ENCODE measurements at places on chromosomes 6 and 20.

DNA sequence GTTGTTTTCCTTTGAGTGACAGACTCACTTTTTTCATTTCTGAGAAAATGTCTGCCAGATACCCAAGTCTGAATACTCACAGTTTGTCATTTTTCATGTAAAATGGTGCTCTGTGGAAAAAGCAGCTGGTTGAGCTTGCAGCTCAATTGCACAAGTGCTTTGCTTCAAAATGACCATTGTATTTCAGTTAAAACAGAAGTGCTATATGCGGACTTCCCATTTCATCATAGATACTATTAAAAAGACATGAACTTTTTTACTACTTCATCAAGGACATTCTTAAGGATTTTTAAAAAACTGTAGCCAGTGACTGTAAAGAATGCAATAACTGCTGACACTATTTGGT lies 61.5 kb downstream of the KCNS1 start:
- no peak for DNase-seq

DNA sequence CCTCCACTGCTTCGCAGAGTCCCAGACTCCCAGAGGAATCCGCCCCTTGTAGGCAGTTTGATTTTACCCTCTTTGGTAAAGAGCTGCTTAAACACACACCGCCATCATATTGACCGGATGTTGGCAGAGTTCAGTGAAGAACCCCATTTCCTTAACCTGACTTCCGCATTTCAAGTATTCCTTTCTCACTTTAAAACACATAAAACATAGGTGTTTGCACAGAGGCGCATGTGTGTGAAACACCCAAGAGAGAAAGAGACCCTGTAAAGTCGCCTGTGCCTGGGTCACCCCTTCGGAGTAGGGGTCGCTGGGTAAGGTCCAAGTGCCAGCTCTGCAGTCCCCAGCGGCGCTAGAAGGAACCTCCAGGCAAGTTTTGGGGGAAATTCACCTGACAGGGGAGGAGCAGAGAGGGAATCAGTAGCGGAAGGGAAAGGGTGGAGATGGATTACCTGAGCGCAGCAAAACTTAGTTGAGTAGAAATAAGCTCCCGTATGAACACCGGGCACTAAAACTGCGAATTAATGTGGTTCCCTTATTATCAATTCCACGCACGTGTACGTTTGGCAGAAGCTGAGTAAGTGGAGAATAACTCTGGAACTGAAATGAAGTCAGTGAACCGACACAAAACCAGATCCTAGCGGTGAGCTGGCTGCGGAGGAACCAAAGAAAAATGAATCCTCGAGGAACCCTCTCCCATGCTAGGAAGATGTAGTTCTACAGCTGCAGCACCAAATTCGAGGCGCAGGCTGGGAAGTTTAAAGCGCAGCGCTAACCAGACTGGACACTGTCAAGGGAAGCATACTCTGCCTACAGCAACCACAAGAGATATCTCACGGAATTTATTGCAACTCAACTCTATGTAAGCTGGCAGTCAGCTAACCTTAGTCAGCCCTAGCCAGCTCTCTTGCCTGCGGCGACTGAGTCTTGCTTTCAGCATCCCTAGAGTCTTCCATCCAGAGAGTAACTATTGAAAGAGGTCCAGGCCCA lies 3.5 kb upstream of the HTR1B start:
- no peak for DNase-seq

- peak; percentile 31 for DNase-seq
Observed at GRCh38 chr20:47487175-47487917, 14.3 kb upstream of the NCOA3 start.

DNA sequence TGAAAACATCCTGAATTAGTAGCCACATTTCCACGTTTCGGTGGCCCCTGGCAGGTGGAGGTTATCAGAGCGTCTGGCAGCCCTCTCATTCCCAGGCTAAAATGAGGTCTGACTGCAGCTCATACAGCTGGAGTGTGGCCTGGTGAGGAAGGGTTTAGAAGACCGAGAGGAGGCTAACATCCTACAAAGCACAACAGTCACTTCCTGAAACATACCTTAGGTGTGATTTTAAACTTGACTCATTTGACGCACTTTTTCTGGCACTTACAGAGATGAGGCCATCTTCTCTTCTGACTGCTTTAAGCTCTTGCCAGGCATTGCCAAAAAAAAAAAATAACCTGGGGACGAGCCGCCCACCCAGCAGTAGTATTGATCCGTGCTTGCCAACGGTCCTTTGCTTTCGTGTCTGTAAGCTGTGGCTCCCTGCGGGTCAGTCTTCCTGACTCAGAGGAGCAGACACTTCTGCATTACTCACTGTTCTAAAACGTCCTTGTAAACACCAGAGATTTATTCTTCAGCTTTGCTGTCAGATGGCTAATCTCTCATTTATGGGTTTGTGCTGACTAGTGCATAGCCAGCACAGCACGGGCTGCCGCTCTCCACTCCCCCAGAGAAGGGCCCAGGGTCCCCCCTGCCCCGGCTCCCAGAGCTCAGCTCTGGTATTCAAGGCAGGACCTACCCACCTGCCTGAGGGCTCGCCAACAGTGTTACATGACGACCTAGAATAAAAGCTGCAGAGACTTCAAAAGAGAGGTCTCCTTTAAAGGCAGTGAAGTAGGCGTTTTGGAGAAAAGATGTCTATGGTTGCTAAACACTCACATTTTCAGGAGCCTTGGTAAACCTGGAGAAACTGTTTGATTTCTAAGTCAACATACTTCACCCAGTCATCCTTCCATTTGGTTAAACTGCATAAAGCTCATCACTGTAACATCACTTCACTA lies 78.5 kb upstream of the FRMD1 start:
- no peak for DNase-seq

- DNase-seq: no peak
Observed at GRCh38 chr20:19625426-19625825, 132.6 kb upstream of the RIN2 start.

DNA sequence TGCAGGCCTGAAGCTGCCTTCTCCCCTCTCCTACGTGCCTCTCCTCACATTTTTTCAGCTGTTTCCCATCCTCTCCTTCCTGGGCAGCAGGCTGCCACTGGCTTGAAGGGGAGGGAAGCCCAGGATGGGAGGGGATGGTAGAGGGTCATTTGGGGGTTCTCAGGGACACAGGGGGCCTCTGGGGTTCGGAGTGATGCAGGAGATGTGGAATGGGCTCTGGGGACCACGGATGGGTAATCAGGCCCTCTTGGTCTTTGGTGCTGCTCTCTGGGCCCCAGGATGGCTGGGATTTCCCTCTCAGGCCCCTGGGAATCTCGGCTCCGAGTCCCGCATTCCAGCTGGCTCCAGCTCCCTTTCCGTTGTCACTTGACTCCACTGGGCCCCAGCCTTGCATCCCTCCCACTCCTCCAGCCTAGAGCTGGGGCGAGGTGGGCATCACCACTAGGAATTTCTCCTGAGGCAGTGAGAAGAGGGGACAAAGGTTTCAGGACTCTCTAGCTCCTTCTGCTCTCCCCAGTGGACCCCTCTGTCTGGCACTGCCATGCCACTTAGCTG lies 2.0 kb upstream of the DDR1 start:
- no peak for DNase-seq

- no peak for DNase-seq
Observed at GRCh38 chr6:56628105-56628504, 14.6 kb downstream of the DST start.

- no peak for DNase-seq
Observed at GRCh38 chr6:90387383-90387775, 90.7 kb upstream of the BACH2 start.

DNA sequence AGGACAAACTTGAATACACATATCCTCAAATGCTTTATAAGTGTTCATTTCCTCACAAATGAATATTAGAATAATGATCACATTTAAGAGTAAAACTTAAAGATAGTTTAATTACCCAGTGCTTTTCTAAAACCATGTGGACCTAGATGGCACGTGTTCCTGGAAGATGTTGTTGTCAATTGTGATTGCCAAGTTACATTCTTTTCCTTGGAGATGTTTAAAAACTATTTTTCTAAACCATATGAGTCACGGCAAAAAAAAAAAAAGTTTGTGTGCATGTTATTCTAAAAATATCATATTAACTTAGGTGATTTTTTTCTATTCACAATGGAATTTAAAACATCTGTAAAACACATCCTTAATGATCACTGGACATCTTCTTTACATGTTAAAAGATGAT lies 51.1 kb downstream of the RCAN2 start:
- DNase-seq: no peak

DNA sequence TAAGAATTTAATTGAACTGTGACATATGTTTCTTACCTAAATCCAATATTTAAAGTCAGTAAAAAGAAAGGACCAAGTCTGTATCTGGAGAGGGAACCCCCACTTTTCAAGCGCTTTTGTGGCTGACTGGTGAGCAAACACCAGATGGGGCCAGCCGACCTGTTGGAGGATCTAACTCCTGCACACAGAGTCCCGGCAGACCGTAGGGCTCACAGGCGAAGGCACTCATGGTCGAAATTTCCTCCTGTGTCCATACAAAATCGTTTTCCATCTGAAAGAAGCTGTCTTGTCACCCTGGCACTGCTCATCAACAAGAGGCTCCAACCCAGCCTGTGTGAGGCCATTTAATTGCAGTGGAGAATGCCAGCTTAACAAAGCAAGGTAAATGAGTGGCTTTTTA lies 94.0 kb downstream of the SCML4 start:
- DNase-seq: peak; percentile 35

DNA sequence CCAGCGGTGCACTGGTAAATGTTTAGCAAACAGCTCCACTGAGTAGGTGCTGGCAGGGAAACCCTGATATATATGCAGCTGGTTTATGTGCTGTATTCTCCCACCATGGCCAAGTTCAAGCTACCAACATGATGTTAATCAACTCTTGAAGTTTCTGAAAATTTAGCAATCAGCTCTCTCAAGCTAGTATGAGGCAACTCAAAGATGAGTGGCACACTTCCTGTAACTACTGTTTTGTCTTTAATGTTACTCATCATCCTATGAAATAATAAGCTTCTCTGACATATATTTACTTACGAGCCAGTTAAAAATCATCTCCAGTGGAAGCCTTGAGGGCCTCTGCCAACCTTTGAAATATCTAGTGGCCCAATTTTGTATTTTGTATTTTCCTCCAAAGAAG lies 54.7 kb downstream of the TRMT6 start:
- no peak for DNase-seq

GRCh38 chr20:24542721-24543120 lies 73.3 kb downstream of the SYNDIG1 start:
- no peak for DNase-seq

- no peak for DNase-seq
Observed at GRCh38 chr6:52213127-52213526, 27.0 kb downstream of the IL17A start.

GRCh38 chr6:108559884-108560462 lies 744 bp upstream of the FOXO3 start:
- no peak for DNase-seq

GRCh38 chr6:111834356-111834755 lies 38.9 kb downstream of the FYN start:
- DNase-seq: no peak

Data from T-cell (primary cell).